ENCODE measurements at places on chromosomes 2 and 18.
A peak's percentile ranks its signal among the peaks of the same experiment; 100 is the strongest.

- no peak for DNase-seq
Observed at GRCh38 chr18:7017013-7017412, 100.6 kb downstream of the LAMA1 start.

GRCh38 chr2:38106405-38107094, 30.6 kb upstream of the CYP1B1 start:
- no peak for DNase-seq

DNA sequence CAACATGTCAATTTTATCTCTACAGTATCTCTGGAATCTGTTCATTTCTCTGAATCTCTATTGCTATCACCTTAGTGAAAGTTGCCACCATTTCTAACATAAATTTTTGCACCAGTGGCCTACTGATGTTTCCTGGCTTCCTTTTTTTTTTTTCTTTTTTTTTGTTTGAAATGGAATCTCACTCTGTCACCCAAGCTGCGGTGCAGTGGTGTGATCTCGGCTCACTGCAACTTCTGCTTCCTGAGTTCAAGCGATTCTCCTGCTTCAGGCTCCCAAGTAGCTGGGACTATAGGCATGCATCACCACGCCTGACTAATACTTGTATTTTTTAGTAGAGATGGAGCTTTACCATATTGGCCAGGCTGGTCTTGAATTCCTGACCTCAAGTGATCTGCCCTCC, 35.1 kb downstream of the KCNJ13 start:
- DNase-seq, result no peak

- no peak for DNase-seq
Observed at GRCh38 chr2:84958135-84959059, 12.6 kb upstream of the KCMF1 start.

- DNase-seq, result no peak
Observed at GRCh38 chr2:142142595-142142994, 11.8 kb upstream of the LRP1B start.

GRCh38 chr2:51304311-51304710, 272.4 kb upstream of the NRXN1 start:
- DNase-seq, result no peak

DNA sequence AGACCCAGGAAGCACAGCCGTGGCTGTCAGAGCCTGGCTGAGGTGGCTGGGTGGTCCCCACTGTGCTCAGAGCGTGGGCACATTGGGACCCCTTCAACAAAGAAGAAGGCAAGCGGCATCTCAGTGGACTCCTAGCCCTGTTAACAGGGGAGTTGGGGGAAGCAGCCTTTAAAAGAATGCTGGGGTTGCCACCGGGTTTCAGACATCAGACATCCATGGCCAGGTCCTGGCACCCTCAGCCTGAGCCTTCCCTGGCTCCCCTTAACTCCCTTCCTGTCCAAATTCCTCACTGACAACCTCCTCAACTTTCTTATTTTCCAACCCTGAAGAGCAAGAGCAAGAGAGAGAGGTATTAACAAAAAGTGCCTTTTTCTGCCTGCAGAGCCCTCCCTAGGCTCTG, 24.8 kb upstream of the GNAL start:
- no peak for DNase-seq

- DNase-seq, result no peak
Observed at GRCh38 chr2:11658208-11659114, 11.5 kb downstream of the NTSR2 start.

- DNase-seq, result no peak
Observed at GRCh38 chr2:218259099-218259961, 1.5 kb upstream of the GPBAR1 start.

DNA sequence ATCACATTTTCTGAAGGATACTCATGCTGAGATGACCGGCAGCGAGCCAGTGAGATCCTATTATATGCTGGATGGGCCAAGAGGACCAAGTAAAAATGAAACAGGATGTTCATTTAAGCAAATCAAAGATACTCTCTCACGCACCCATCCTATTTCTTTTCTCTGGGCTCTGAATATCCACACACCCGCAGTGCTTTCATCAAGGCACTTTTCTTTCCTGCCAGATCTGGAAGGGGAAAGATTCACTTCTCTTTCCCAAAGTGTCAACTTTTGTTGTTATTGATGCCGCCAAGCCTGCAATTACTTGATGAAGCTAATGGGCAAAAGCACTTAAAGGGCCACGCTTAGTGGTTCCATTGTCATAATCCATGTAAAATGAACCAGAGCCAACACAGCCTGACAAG, 191.9 kb upstream of the CHAC2 start:
- no peak for DNase-seq

GRCh38 chr2:121902171-121902591, 146.7 kb downstream of the TSN start:
- DNase-seq, result no peak

GRCh38 chr2:237501892-237502513, 15.0 kb downstream of the MLPH start:
- DNase-seq, result no peak

DNA sequence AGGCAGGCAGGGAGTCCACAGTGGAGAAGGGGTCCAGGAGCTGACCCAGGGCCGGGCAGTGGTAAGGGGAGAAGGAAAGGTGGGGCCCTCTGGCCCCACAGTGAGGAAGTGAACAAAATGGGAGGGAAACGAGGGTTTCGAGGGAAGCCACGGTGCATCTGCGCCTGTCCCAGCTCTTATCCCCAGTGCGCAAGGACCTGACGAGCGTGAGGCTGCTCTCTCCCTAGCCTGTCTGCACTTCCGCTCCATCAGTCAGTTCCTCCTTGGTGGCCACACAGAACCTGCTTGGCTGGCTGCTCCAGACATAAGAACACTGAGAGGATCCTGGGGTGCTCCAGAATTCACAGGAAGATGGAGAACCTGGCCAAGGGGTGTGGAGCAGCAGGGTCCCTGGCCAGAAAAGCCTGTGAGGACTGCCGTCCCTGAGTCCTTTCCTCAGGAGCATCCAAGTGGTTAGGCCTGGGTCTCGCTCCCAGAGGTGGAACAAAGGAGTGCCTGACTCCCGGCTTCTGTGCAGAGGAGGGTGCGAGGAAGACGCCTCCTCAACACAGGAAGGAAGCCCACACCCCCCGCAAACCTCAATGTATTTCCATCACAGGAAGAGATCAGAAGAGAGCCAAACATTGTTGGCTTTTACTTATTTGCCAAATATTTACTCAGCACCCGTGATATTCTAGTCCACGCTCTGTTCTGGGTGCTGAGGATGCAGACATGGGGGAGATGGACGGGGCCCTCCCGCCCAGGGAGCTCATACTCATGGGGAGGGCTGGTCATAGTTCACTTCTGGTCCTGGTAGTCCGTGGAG, 43.7 kb upstream of the SEMA4C start:
- DNase-seq, result peak; percentile 39

DNA sequence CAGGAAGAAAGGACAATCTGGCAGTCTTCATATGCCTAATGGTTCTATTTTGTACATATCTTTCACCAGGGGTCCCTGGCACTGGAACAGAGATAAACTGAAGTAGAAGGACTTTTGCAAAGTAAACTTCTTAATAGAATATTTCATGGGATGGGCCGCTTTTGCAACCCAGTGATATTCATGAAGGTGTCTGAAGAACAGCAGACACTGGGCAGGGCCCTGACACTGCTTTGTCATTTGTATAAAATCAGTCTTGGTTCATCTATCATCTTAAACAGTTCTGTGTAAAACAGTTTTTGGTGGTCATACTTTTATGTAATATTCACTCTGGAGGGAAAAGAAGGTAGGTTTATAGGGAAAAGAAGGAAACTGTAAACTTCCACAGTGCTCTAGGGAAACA, 66.4 kb downstream of the TMEM200C start:
- DNase-seq, result no peak

DNA sequence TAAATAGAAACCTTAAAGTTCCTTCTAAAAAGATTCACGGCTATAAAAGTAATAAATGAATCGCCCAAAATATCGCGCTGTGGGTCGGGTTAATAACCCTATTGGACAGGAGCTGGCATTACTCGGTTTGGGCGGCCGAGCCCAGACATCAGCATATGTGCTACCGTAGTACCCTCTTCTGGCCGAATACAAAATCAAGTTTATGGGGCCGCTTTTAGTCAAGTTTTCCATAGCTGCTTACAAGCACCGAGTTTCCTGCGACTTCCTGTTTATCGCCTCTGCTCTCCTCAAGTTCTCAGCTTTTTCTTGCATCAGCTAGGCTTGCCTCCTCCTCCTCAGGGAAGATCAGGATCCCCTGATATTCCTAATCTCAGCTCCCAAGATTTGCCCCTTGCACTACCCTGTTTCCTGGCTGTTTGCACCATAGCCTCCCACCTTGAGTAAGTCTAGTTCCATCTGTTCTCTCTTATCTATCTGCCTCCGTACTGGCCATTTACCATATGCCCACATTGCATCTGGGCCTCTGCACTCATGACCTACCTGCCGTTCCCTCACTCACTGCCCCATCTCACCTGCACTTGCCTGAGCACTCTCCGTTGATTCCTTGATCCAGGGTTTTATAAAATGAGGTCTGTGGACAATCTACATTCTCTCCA, 56.1 kb downstream of the SLC35F5 start:
- DNase-seq, result peak; percentile 17

DNA sequence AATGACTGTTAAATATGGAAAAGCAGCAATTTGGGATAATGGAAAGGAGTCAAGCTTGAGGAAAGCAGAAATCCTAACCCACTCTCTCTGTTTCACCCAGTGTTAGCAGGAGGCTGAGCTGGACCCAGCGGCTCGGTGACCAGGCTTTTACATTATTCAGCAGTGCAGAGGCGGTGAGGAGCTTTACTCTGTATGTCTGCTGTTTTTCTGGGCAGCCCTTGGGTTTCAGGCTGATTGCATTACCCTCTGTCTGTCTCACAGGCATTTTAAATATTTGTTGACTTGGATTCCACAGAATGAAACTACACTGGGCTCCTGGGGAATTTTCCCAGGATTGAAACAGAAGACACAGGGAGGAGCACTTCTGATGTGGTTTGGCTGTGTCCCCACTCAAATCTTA, 368.0 kb downstream of the GALR1 start:
- DNase-seq, result no peak

GRCh38 chr2:36395866-36396265, 40.3 kb downstream of the CRIM1 start:
- no peak for DNase-seq

DNA sequence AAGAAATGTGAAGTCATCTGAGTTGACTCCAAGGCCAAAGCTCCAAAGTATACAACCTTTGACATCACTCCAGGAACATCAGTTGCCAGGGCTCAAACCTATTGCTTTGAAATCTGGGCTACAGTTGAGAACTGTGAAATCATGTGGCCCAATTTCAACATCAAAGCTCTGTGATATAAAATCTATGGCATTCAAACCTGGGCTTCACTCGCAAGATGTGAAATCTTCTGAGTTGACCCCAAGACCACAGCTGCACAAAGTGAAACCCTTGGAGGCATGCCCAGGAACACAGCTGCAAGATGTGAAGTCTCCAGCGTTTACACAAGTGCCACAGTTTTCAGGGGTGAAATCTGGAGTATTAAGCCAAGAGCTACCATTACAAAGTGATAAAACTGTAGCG, 9.4 kb upstream of the ZNF512 start:
- no peak for DNase-seq

- no peak for DNase-seq
Observed at GRCh38 chr2:132038179-132038882, 123.4 kb downstream of the ANKRD30BL start.

- DNase-seq, result no peak
Observed at GRCh38 chr2:9753276-9753600, 90.0 kb upstream of the TAF1B start.

DNA sequence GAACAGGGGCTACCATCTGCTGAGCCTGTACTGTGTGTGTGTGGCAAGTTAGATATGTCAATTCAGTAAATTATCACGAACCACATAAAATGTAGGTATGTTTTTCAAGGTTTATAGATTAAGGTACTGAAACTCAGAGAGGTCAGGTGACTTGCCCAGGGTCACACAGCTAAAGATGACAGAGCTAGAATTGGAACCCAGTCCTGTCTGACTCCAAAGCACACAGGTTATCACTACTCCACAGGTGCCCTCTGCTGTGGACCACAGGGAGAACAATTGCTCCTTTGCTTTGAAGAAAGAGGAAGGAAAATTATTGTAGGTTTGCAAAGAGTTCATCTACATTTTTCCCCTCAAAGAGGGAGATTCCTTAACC, 229.7 kb upstream of the AGAP1 start:
- no peak for DNase-seq

DNA sequence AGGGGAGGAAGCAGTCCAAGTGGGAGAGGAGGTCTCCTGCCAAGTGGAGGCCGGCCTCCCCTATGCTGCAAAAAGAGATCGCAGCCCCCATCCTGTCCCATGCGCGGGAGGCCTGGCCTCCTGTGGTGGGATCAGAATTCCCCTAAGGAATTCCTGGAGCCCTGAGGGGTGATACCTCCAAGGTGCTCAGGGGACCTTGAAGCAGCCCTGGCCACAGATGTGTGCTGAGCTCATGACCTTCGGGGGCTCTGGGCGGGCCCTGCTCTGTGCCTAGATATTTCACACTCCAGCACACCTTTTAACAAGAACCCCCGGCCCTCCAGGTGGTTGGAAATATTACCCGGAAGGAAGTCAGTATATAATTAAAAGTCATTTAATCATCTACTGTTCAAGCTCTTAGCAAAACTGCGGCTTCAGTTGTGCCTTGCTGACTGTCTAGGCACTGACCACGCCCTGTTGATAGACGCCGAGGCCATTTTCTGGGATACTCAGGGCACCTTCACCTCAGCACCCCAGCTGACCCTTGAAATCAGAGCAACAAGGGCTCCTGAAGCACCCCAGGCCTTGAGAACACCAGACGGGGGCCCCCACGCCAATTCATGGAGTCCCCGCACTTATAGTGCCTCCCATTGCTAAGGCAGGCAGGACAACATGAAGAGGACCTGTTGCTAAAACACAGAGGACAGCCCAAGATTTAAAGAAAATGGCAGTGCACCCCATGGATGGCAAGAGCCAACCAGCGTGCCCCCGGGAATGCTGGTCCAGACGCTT, 119.1 kb downstream of the NDUFA10 start:
- no peak for DNase-seq

DNA sequence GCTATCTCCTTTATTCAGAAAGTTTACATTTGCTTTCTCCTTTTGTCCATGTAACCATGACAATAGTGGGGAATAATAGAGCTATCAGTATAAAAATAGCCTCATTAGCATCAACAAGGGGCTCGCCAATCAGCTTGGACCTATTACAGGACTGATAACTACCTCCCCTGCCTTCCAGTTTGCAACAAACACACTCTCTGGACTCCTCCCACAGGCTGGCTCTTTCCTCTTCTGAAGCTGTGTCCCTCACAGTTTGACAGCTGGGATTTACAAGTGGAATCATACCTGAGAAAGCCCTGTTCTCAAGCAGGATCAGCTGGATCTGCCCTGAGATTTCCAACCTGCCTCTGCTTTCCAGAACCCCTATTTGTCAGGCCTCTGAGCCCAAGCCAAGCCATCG, 162.5 kb downstream of the GRB14 start:
- no peak for DNase-seq

- DNase-seq, result no peak
Observed at GRCh38 chr2:35080231-35080910, 1275.2 kb upstream of the CRIM1 start.

- no peak for DNase-seq
Observed at GRCh38 chr2:195319112-195319460, 337.9 kb upstream of the SLC39A10 start.

DNA sequence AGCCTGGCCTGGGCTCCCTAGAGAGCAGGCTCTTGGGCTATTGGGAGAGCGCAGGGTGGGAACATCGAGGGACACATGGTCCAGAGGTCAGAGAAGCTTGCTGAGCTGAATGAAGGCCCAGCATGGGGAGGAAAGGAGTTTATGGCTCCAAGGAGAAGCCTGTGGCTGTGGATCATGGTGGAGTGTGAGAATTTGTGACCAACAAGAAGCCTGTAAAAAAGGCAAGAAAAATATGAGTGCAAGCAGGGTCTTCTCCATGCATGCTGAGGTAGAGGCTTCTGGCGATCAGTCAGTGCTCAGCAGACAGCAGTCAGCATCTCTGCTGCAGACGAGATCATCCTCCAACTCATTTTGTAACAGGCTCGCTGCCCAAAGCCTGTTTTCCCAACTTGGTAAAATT, 1.3 kb upstream of the SCYGR3 start:
- DNase-seq, result no peak

Measured in activated T-cell treated with anti-CD3 and anti-CD28 coated beads for 4 hours (primary cell).